ENCODE measurements at places on chromosomes 11 and 22. TPM values are rescaled to one million over a fixed set of nuclear protein-coding genes. Genes with fewer than 3 reads are reported as not detected.

- no peak for DNase-seq
Measured at GRCh38 chr11:5938603-5938965, 3.5 kb upstream of the OR56A3 start.

DNA sequence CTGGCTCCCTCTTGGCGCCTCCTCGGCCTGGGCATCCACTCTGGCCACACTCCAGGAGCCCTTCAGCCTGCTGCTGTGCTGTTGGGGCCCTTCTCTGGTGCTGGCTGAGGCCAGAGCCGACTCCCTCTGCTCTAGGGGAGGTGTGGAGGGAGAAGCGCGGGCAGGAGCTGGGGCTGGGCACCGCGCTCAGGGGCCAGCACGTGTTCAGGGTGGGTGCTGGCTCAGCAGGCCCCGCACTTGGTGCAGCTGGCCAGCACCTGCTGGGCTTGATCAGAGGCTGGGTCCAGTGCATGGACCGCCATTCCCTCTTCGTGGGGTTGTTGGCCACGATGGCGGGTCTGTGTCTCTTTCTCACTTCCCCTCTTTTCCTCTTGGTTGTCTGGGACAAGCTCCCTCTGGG is 2381.0 kb downstream of the LRRC4C start:
- DNase-seq: no peak

GRCh38 chr22:37045958-37046357 is 5.6 kb upstream of the KCTD17 start:
- no peak for DNase-seq

GRCh38 chr11:105109855-105110687 is 29.5 kb downstream of the CARD18 start:
- no peak for DNase-seq

DGAT2 gene
- total RNA-seq: 3.6 TPM

All from psoas muscle (tissue), 8 donors.